ENCODE measurements at places on chromosomes 6 and 20. TPM values are rescaled to one million over a fixed set of nuclear protein-coding genes. Genes with fewer than 3 reads are reported as not detected.

Gene HLA-DRB5
- 13.7 TPM for total RNA-seq

Gene PPP1R14C
- 3.6 TPM for total RNA-seq

Gene BTNL2
- total RNA-seq: not detected

Gene C20orf202
- total RNA-seq: 0.22 TPM

Gene TP53TG5
- 0.52 TPM for total RNA-seq

DNA sequence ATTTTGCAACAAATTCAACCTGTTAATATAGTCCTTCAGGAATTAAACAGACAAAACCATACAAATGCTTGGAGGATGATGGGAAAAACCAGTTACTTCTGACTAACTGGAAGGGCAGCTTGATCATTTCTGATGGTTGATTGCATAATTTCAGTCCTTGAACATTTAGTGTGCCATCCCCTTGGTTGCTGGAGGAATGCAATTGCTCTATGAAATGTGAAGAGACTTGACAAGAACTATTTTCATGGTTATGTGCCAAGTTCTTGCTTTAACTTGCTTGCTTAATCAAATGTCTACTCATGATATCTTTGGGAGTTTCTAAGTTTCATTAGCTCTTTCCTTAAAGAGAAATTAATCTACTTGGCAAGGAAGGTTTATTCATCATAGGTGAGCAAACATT is 45.2 kb downstream of the ANKEF1 start:
- H3K27me3 ChIP-seq: no peaks in the 10 kb centered on the region
- DNase-seq: no peak
- no peak overlapping the region for H3K27ac ChIP-seq
